NCI-H2029 treated with DMSO at 0.1 percent for 48 hours (cell line): ENCODE measurements at places on chromosomes 16 and 17.

- no peak for DNase-seq
Observed at GRCh38 chr17:4469552-4469951, 29.1 kb upstream of the SPNS2 start.

GRCh38 chr17:4978726-4979125, 8.7 kb downstream of the CAMTA2 start:
- DNase-seq: no peak

DNA sequence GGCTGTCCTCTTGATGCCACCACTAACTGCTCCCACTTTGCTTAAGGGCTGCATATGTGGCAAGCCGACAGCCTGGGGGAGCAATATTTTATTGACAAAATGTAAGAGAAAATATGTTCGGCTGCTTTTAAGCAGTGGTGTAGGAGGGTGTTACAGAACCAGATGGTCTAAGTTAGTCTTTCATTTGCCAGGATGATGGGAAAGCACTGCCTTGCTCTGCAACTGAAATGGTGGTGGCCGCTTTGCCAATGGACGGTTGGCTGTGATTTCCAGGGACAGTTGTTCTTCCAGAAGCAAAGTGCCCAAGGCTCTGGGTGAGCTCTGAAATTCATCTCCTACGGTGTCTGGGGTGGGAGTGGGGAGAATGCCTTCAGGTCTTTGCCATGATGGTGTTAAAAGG, 469.3 kb downstream of the TOX3 start:
- no peak for DNase-seq

DNA sequence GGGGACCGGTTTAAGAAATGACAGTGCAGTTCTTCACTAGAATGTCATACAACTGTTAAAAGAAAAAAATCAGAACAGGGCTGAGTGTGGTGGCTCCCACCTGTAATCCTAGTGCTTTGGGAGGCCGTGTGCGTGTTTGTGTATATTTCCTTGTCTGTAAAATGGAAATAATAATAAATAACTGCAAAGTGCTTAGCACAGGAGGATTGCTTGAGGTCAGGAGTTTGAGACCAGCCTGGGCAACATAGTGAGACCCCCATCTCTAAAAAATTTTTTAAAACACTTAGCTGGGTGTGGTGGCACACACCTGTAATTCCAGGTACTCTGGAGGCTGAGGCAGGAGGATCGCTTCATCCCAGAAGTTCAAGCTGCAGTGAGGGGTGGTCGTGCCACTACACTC, 2.5 kb downstream of the ACSM3 start:
- no peak for DNase-seq

- no peak for DNase-seq
Observed at GRCh38 chr16:87002717-87003413, 314.3 kb downstream of the C16orf95 start.

- DNase-seq: no peak
Observed at GRCh38 chr17:77382966-77383612, 242.3 kb downstream of the SEC14L1 start.

DNA sequence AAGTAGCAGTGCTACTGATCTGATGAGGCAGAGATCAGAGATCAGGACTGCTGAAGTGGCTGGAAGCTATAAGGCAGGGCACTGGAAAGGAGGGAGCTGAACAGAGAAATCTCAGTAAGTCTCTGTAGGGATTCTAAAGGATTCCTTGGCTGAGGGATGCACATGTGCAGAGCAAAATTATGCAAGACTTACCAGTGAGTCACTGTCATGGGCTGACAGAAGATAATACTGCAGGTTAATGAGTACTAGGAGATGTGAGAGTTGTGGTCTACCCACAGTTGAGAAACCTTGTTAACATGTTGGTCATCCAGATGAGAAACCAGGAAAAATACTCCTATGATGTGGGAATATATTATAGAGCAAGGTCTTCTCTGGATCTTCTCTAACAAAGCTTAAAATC, 378.1 kb downstream of the HAPSTR1 start:
- DNase-seq: no peak

GRCh38 chr16:83742124-83742899, 65.5 kb upstream of the HSBP1 start:
- no peak for DNase-seq

GRCh38 chr16:21650521-21650920, 1.9 kb downstream of the IGSF6 start:
- no peak for DNase-seq

DNA sequence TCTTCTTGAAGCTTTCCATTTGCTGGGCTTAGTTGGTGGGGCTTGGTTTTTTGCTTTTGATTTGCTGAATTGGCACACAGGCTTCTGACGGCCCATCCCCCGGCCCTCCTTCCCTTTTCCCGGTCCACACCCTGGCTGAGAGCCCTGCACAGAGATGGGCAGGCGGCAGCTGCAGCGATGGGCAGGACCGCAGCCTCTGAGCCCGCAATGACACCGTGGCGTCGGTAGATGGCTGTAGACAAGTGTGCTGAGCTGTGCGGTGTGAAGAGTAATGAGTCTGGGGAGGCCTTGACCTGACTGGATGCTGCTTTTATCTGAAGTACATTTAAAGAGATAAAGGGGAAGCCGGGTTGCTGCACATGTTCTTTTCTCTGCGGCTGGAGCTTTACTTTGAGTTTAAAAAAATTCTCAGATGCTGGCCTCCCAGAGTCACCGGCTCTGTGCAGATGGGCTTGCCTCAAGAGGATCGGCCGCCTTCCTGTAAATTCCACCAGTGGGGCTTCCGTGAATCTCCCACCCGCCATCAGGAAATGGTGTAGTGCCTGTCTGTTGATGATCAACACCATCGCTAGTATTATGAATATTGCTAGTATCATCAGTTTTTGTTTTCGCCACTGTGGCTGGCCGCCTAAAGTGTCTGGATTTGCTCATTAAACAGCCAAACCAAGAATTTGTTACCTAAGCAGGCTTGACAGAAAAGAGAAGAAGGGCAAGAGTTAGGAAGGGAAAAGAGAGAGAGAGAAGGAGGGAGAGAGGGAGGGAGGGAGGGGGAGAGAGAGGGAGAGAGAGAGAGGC, 245.6 kb upstream of the RBFOX1 start:
- peak; percentile 20 for DNase-seq

GRCh38 chr17:35817196-35817595, 7.9 kb downstream of the TAF15 start:
- DNase-seq: no peak

- DNase-seq: no peak
Observed at GRCh38 chr17:66952031-66952524, 12.4 kb upstream of the CACNG4 start.

- DNase-seq: no peak
Observed at GRCh38 chr17:78495634-78496033, 81.6 kb downstream of the DNAH17 start.

GRCh38 chr16:85123891-85124635, 11.8 kb upstream of the CIBAR2 start:
- no peak for DNase-seq

DNA sequence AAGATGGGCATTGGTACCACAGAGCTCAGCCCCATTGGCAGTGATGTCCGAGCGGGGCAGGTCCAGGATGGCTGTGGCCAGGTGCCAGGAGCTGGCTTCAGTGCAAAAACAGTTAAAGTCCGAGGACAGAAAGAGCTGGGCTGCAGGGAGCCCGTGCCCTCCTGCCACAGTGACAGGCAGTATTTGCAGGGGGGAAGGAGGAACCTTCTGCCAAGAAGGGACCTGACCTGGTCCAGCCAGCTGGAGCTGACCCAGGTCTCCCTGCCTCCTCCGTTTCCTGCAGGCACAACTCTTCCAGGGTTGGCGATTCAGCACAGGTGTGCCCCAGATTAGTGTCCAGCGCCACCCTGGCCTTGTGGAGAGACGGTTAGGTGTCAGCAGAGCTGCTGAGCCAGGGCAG, 199.0 kb downstream of the ENGASE start:
- DNase-seq: no peak

GRCh38 chr17:81727324-81728031, 15.4 kb downstream of the SLC25A10 start:
- DNase-seq: peak; percentile 84

DNA sequence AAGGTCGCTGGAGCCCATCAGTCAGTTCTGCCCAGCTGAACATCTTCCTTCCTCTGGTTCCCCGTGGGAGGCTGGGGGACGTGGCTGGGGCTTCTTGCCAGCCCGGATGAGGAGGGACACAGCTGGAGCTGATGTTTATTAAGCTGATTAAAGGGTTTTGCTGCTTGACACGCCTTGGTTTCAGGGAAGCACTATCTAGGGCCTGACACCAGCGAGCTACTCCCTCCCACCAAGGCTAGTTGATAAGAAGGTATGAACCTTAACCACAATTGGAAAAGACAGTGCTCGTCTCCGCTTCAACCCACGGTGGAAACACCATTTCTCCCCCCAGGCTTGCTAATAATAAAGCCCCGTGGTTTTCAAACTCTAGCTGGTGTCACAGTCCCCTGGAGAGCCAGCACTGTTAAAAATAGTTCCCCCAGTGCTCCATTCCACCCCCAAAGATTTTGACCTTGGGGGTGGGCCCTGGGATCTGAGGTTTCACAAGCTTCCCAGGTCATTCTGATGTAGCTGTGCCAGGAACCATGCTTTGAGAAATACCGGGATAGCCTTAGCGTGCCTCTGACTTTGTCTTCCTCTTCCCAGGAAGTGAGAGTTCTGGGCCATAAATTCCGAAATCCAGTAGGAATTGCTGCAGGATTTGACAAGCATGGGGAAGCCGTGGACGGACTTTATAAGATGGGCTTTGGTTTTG, 5.5 kb downstream of the DHODH start:
- no peak for DNase-seq

- DNase-seq: no peak
Observed at GRCh38 chr16:88472069-88472468, 19.0 kb downstream of the ZFPM1 start.

- no peak for DNase-seq
Observed at GRCh38 chr16:66480265-66481080, 53.4 kb downstream of the BEAN1 start.

DNA sequence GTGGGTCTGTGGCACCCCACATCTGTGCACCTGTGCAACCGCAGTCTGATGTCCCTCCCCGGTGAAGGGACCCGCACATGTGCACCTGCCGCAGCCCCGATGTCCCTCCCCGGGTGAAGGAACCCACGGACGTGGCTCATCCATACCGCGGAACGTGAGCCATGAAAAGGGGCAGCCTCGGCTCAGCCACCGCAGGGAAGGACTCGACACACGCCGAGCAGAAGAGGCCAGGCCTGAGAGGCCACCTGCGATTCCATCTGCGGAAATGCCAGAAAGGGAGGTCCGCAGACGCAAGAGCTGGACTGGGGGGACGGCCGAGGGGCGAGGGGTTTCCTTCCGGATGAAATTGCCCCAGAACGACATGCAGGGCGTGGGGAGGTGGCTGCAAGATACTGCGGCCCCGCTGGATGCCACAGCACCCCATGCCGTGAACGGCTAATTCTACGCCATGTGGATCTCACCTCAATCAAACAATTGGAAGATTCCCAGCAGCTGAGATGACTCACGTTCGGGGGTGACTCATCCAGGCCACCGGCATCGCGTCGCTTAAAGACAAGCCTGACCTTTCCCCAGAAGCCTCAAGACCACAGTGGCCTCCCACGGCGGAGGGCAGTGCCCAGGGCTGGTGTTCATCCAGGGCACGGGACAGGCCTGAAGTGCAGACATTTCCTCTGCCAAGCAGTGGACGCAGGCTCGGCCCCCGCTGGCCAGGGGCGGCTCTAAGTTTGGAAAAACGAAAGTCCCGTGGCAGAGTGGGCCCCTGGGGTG, 21.0 kb downstream of the SOX8 start:
- no peak for DNase-seq

DNA sequence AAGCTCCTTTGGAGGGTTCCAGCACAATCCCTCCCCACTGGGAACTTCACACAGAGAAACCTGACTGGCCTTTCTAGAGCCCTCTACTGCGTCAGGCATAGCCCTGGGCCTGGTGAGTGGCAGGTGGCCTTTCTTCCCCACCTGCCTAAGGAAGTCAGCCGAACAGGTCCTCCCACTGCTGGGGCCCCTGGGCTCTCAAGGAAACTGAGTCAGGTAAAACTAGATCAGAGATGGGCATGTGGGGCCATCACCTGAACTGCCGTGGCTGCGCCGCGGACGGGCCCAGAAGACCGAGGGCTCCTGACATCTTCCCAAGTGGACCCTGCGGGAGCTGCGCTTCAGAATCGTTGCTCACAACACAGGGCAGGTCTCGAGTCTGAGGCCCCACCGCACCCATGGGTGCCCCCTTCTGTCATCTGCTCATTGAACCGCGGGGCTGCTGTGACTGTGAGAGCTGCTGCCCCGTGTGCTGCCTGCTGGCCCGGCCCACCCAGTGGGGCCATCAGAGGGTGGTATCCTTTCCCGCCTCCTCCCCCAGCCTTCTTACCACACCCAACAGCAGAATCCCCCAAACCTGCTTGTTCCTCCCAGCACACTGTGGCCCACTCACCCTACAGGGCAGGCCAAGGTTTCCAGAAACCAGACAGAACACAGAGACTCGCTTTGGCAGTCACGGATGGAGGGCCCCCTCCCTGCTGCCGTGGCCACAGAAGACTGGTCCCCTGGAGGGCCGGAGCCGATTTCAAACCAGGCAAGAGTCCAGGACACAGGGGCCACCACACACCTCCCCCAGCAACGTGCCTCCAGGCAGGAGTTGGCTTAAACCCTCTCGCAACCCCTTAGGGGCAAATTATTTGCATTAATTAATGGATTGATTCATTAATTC, 81.1 kb downstream of the TBC1D16 start:
- no peak for DNase-seq

DNA sequence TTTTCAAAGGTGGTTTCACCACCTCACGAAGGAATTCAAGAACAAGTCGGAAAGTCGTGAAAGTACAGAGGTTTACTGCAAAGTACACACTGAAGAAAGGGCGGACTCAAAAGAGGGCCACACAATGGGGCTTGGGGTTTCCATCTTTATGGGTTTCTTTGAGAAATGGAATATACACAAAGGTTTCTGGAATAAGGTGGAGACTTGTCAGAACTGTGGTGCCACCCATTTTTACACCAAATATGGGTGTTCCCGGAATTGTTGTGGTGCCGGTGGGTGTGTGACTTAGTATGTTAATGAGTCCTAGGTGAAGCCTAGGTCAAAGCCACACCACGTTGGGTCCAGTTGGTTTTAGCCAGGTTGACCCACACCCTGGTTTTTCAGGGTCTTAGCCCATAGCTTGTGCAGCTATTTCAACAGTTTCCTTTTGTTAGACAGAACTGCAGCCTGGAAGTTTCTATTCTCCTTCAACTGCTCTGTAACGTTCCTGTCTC, 567 bp upstream of the GCSH start:
- no peak for DNase-seq

DNA sequence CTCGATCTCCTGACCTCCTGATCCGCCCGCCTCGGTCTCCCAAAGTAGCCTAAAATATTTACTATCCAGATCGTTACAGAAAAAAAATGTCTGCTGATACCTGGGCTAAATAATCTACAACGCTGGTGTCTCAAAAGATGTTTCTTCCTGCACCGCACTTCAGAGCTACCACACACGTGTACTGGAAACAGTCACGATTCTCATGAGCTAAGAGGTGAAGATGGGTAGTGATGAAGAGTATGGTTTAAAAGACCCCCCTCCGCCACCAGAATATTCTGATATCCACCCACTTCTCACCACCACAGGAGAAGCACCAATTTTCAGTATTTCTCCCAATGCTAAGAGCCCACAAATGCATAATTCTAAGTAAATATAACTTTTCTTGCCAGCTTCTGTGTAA, 50.2 kb downstream of the SMG6 start:
- DNase-seq: no peak

- DNase-seq: no peak
Observed at GRCh38 chr17:74369665-74370490, 2.6 kb downstream of the GPR142 start.
